ENCODE measurements at places on chromosomes 13 and 19. TPM values are rescaled to one million over a fixed set of nuclear protein-coding genes. Genes with fewer than 3 reads are reported as not detected.

The SERPINE3 gene
- not detected for total RNA-seq

The ZNF737 gene
- 42.7 TPM for total RNA-seq

The CCL25 gene
- total RNA-seq = not detected

The KCTD15 gene
- 2.7 TPM for total RNA-seq

The IRGC gene
- not detected for total RNA-seq

The KIR3DL1 gene
- total RNA-seq = not detected

The SYCN gene
- total RNA-seq = not detected

DNA sequence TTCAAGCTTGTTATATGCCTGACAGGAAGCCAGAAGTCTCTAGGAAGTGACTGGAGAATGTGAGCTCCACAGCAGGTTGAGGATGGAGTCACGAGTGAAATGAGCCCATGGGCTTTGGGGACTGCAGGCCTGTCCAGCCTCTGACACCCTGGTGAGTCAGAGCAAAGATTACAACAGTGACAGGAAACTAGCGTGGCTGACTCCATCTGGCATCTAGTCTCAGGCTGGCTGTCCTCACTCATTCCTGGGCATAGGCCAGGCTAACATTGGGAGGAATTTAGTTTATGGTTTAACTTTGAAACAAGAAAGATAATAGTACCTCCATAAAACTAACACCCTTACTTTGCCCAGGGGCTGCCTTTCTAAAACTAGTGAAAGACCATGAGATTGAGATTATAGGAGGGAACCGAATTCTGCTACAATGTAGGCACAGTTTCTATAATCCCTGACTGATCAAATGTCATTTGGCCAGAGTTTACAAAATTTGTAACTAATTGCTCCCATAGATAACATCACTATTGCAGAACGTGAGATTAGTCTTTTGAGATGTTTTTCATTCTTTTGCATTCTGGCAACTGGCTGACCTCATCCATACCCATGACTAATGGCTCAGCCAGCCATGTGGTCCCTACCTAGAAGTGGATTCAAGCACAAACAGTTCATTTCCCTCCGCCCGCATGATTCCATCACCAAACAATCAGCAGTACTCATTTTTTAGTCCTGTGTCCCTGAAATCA, 28.4 kb downstream of the PSG1 start:
- no peak overlapping the region for H3K4me3 ChIP-seq
- DNase-seq = no peak
- H3K4me1 ChIP-seq = no peaks in the 10 kb centered on the region
- no peaks in the 10 kb centered on the region for H3K36me3 ChIP-seq
- no peak overlapping the region for H3K27ac ChIP-seq

DNA sequence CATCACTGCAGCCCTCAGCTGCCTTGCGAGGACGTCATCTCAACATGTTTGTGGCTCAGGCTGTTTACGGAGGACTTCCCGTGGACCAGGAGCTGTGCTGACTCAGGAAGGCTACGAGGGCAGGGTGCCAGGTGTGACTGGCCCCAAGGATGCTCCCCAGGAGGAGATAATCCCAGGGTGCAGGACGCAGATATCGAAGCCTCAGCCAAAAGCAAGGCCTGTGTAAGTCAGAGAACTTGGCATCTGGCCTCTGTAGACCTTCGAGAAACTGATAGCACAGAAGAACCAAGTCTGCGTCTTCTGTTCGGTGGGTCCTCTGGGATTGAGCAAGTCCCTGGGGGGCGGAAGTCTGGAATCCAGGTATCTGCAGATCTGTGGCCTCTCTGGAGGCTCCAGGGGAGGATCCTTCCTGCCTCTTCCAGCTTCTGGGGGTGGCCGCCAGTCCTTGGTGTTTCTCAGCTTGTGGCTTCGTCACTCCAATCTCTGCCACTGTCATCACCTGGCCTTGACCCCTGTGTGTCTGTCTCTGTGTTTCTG, 2.6 kb upstream of the DOHH start:
- no peaks in the 10 kb centered on the region for H3K27me3 ChIP-seq
- peaks cover 13% of the 10 kb centered on the region for H3K36me3 ChIP-seq
- H3K27ac ChIP-seq = no peak overlapping the region
- H3K4me1 ChIP-seq = peaks cover 39% of the 10 kb centered on the region

GRCh38 chr19:46761418-46761831, 15.2 kb upstream of the STRN4 start:
- H3K36me3 ChIP-seq = peaks cover 6% of the 10 kb centered on the region
- H3K27me3 ChIP-seq = no peaks in the 10 kb centered on the region
- no peak overlapping the region for H3K4me3 ChIP-seq
- no peak overlapping the region for H3K27ac ChIP-seq
- no peak for DNase-seq

- DNase-seq = no peak
- peaks cover 22% of the 10 kb centered on the region for H3K4me1 ChIP-seq
- no peak overlapping the region for H3K27ac ChIP-seq
- no peaks in the 10 kb centered on the region for H3K36me3 ChIP-seq
- peaks cover 3% of the 10 kb centered on the region for H3K27me3 ChIP-seq
These were observed 75.2 kb upstream of the MCF2L start for GRCh38 chr13:112893570-112894422.

GRCh38 chr19:55567708-55568328, 12.8 kb downstream of the ZNF579 start:
- H3K27me3 ChIP-seq = peaks cover 5% of the 10 kb centered on the region
- DNase-seq = no peak
- H3K36me3 ChIP-seq = no peaks in the 10 kb centered on the region
- H3K4me3 ChIP-seq = no peak overlapping the region

GRCh38 chr13:31172535-31172934, 10.8 kb upstream of the HSPH1 start:
- DNase-seq = no peak
- peaks cover 18% of the 10 kb centered on the region for H3K27me3 ChIP-seq
- H3K36me3 ChIP-seq = no peaks in the 10 kb centered on the region
- H3K27ac ChIP-seq = no peak overlapping the region

GRCh38 chr13:65149687-65150086, 2080.4 kb downstream of the PCDH9 start:
- no peaks in the 10 kb centered on the region for H3K27me3 ChIP-seq
- no peaks in the 10 kb centered on the region for H3K36me3 ChIP-seq
- H3K4me3 ChIP-seq = no peak overlapping the region
- no peak for DNase-seq

DNA sequence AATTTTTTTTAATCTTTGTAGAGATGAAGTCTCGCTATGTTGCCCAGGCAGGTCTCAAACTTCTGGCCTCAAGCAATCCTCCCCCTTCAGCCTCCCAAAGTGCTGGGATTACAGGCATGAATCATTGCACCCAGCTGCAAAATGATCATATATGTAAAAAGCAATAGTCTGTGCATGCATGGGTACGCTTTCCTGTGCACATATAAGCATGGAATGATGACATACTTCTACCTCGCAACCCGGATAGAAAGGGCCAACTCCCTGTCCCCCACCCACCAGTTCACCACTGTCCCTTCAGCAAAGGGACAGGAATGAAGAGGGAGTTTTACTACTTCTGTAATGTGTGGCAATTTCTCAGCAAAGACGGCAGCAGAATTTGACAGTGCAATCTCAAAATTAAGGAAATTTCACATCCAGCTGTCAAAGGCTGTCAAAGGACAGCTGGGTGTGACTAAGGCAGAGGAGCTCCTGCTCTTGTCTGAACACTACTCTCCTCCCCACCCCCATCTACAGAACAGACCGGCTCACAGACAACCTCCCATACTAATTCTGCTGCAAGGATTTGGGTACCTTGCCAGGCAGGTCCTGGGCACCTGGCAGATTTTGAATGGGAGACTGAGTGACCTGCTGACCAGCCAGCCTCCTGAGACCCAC, 95.6 kb downstream of the TSHZ3 start:
- H3K27ac ChIP-seq = no peak overlapping the region
- no peaks in the 10 kb centered on the region for H3K4me1 ChIP-seq
- no peak for DNase-seq
- H3K36me3 ChIP-seq = no peaks in the 10 kb centered on the region
- H3K27me3 ChIP-seq = no peaks in the 10 kb centered on the region
- no peak overlapping the region for H3K4me3 ChIP-seq

DNA sequence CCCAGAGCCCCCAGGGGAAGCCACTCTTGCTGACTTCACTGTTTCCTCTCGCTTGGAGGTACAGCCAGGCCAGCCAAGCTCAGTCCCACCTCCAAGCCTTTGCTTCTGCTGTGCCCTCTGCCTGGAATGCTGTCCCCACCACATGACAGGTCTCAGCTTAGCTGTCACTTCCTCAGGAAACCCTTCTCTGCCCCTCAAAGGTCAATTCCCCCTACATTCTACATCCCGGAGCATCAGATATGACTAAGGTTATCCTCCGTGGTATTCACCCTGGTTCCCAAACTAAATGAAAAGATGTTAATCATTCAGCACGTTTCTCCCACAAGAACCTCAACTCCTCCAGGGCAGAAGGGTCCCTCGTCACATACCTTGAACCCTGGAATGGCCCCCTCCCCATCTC, 53.5 kb downstream of the PTPRS start:
- H3K4me1 ChIP-seq = peaks cover 29% of the 10 kb centered on the region
- H3K4me3 ChIP-seq = peak overlapping the region; percentile 24

GRCh38 chr19:41521931-41522555, 53.9 kb upstream of the CEACAM21 start:
- DNase-seq = peak; percentile 59
- H3K4me3 ChIP-seq = peak overlapping the region; percentile 85

All from activated B cell treated with CpG ODN at 0.5 μM for 24 hours (primary cell).